ENCODE measurements at places on chromosomes 3 and 15.

- DNase-seq = peak; percentile 62
These were observed 53.5 kb downstream of the SUCNR1 start for GRCh38 chr3:151926956-151927355.

DNA sequence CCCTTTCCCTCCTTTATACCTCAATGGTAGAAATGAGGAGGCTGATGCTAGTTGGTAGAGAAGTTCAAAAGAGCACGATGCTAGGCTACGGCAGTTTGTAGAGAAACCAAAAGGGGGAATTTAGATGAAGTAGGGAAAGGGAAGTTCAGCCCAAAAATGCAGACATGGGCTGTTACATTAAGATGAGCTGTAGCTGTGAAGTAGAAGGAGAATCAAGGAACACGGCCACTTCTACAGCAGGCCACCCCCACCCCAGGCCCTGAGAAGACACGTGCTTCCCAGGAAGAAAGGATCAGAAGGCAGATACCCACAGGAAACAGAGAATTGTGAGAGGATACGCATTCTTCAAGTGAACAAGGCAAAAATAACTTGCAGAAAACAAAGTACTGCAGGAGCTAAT lies 2.1 kb upstream of the PARP14 start:
- DNase-seq = no peak

- no peak for DNase-seq
These were observed 15.3 kb downstream of the ACP3 start for GRCh38 chr3:132332508-132332907.

GRCh38 chr3:86793786-86794185 lies 197.2 kb downstream of the VGLL3 start:
- DNase-seq = peak; percentile 99

DNA sequence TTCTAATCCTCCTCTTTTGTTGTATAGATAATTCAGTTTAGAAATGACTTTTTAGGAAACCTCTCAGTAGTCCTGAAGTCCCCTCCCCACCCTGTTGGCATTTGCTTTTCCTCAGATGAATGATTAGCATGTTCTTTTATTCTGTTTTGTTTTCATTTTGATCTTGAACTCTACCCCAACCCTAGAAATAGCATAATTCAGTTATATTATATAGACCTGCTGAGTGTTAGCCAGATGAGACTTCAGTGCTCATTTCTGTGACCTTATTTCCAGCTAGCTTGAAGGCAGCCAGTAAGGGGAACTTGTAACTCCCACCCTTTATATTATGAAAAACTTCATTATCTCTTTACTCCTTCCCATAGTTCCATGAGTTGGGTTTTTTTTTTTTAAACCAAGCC lies 41.2 kb downstream of the SNRK start:
- no peak for DNase-seq

DNA sequence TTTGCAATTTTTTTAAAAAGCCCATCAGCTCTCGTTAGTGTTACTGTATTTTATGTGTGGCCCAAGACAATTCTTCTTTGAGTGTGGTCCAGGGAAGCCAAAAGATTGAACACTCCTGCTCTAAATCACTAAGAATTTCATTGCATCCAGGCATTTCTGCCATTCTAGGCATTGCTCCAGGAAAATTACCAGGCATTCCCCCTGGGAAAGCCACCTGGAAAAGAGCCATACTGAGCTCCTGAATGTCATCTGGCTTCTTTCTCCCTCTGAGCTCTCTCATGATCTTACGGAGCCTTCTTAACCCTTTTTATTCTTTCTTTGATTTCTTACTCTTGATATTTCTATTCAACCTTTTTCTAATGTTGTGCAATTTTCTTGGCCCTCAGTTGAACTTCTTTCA lies 202.2 kb downstream of the DOCK3 start:
- no peak for DNase-seq

GRCh38 chr3:150547045-150547741 lies 606 bp downstream of the EIF2A start:
- DNase-seq = peak; percentile 67

GRCh38 chr3:4721511-4721911 lies 228.4 kb downstream of the ITPR1 start:
- DNase-seq = peak; percentile 56

- no peak for DNase-seq
These were observed 197.5 kb downstream of the EPHB1 start for GRCh38 chr3:134992586-134992985.

DNA sequence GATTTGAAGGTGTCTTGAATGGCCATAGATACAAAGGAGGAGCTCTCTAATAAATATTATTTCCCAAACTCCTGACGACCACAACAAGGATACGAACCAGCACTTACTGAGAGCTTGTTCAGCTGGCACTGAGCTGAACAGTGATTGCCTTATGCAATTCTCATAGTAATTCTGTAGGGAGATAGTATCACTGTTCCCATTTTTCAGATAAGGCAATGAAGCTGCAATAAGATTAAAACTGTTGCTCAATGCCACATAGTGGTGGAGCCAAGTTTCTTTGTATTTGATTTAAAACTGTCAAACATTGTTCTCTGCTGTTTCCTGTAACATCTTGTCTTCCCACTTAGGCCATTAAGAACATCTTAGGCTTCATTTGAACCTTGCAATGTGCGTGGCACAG lies 163.9 kb downstream of the RPLP1 start:
- no peak for DNase-seq

GRCh38 chr3:142863930-142864920 lies 24.7 kb downstream of the PCOLCE2 start:
- no peak for DNase-seq

DNA sequence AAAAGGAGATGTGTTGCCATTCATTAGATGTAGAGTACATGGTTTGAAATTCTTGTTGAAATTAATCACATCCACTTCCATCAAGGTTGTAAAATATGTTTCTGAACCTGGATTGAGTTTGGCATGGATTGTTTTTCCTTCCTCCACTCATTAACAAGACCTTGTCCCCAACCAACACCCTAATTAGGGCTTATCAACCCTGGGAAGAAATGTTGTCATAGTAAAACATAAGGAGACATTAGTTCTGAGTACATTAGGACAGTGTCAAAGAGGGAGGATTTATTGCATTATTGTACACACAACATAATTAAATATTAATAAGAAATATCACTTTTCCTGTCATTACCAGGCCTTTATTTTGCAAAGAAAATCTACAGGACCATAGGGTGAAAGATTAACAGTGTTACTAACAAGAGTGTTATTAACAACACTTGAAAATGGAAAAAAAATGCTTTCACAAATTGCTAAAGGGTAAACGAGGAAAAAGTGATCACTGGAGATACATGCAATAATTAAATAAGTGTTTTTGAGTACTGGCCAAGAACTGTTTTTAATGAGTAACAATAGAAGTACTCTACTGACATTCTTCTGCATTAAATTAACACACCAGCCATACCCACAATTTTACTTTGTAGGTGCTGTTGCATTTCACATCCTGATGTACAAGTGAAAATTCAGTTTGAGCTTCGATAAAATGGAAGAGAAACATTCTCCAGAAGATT lies 30.4 kb upstream of the WDR72 start:
- no peak for DNase-seq

- no peak for DNase-seq
These were observed 108.0 kb downstream of the FBN1 start for GRCh38 chr15:48537271-48538113.

DNA sequence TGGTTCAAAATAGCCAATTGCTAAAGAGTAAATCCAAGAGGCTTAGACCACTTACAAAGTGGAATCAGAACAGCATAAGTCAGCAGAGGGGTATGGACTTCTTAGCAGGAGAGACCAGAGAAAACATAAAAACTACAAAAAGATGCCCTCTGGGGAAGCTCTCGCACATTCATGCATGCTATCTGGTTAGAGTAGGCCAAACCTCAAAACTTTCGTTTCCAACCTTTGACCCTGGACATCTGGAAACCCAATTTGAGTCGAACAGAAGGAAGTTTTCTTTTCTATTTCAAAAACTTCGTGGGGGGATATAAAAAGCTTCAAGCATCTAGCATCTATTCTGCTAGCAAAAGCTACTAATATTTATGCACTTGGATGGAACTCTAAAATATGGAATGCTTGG lies 523.9 kb upstream of the AGTR1 start:
- DNase-seq = peak; percentile 59

GRCh38 chr3:71082833-71083232 lies 500.7 kb downstream of the FOXP1 start:
- DNase-seq = no peak

GRCh38 chr3:43542328-43543043 lies 79.3 kb downstream of the ANO10 start:
- DNase-seq = no peak

DNA sequence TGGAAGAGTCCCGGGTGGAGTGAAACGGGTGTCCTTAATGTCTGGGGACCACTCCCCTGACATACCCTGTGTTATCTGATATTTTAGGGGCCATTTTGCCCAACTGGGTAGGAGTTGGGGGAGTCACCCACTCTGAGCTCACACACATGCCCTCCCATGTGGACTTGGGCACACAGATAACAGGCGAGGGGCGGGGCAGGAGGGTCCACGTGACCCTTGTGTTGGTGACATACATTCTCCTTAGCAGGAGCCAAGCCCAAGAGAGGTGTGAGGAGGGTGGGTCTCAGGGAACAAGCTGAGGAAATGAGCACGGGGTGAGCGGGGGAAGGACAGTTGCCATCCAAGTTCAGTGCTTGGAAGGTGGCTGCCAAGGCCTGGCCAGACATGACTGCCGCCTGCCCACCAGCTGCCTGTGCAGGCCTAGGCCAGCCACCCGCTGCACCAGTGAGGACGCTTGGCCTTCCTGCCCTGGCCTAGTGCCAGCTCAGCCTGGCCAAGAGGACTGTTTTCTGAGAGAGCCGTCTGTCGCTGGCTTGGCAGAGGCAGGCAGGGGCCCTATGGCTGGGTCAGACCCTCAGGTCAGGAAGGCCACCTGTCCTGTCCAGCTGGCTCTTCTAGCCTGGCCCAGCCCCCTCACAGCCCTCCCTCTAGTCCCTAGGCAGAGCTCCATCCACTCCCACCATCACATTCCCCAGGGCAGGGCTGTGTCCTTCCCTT lies 31.3 kb upstream of the TMEM115 start:
- DNase-seq = no peak

DNA sequence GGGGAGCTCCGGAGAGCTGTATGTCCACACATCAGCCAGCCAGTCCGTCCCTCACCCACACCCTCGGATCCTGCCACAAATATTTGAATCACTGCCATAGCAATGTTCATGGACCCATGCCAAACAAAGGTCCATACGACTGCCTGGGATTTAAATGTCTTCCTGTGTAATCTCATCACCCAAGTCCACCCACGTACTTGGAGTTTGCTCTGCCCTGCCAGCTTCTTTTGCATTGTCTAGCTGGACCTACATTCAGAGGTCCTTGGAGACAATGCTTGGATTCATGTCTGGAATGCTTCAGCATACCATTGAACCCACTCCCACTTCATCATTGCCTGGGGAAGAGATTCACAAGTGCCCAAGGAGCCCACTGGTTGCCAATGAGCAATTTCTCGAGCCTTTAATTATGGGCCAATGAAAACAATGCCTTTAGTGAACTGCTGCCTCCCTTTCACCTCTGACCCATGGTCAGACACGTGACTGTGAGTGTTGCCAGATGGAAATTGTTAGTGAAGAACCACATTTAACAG lies 90.4 kb upstream of the PHLDB2 start:
- peak; percentile 91 for DNase-seq

DNA sequence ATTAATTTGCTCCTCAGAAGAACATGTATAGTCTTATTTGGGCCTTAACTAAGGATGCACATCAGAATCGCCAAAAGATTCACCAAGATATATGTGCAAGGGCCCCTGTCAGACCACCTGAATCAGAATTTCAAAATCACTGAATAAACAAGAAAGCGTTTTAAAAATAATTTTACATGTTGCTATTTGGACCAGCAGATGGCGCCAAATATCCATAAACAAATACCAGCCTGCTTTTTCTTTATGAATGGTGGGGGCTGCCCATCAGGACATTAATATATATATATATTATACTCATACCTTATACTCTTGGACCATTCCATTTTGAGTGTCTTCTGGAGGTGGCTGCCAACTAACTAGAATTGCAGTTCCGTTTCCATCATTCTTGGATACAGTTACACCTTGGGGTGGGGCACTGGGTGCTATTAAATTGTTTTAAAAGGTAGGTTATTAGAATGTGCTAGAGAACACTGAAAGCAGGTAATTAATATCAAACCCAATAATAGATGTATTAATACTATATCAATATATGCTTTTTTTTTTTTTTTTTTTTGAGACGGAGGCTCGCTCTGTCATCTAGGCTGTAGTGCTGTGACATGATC lies 1108.3 kb downstream of the ROBO1 start:
- DNase-seq = peak; percentile 8

DNA sequence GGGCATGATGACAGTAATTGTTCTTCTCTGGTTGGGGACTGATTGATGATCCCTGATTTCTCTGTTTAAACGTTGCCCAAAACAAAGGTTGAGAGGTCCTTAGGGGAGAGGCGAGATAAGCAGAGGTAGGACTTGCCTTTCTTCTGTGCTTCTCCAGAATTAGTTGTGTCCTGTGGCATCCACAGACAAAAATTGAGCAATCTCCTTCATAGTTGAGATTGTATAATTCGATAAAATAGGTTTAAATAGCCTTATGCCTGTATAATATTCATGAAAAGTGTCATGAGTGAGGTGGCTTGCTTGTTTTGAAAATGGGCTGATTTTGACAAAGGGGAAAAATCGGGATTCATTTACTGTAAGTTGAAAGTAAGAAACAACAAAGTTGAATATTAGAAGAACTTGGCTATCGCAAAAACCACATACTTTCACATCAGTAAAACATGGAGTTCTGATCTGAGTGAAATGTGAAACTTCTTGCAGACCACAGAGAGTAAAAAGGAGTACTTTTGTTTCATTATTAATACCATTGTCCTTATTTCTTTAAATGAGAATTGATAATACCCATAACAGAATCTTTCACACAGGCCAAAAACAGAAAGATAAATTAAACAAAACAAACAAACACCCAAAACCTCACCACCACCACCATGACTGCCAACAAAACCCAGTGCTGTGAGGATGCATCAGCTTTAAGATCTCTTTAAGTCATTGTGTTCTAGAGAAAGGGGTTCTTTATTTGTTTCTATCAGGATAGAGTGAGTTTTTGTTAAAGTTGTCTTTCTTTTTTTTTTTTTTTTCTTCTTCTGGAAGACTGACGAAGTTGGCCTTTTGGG lies 155.7 kb downstream of the LPP start:
- DNase-seq = no peak

GRCh38 chr3:82558081-82558480 lies 796.6 kb upstream of the GBE1 start:
- DNase-seq = no peak

GRCh38 chr3:34635352-34635850 lies 837.0 kb downstream of the PDCD6IP start:
- DNase-seq = no peak

DNA sequence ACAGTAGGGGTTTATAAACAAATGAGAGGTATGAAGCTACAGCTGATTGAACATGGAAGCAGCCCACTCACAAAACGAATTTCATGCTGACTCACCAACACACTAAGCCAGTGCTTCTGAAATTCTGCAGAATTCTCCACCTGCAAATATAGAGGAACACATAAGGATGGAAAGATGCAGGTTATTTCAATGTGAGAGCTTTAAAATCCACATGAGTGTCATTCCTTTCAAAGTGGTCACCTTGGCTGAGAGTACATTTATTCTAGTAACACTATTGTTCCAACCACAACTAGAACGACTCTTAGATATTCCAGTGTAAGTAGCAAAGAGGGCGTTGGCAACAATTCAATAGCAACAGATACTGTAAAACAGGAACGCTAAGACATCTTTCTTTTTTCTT lies 189.9 kb upstream of the TSC22D2 start:
- no peak for DNase-seq

All from HCEC 1CT (cell line).